ENCODE measurements at places on chromosomes 3 and 15.

- no peak for DNase-seq
Measured at GRCh38 chr3:124364317-124365020, 365.8 kb upstream of the UMPS start.

GRCh38 chr3:119826711-119827608 is 45.1 kb downstream of the NR1I2 start:
- DNase-seq: no peak

DNA sequence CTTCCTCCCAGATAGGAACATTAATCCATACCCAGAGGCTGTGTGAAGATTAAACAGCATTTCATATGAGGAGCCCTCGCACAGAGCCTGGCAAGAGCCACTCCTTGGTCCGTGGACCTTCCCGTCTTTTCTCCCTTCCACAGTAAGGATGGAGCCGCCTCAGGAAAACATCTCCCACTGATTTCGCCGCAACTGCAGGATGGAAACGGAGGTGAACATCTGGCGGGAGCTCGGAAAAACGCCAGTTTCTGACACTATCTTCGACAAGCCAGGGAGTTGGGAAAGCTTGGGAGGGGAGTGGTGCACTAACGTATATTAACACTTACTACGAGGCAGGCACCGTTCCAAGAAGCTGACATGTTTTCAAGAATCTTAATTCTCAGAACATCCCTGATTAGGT is 157.9 kb downstream of the XXYLT1 start:
- DNase-seq: no peak

DNA sequence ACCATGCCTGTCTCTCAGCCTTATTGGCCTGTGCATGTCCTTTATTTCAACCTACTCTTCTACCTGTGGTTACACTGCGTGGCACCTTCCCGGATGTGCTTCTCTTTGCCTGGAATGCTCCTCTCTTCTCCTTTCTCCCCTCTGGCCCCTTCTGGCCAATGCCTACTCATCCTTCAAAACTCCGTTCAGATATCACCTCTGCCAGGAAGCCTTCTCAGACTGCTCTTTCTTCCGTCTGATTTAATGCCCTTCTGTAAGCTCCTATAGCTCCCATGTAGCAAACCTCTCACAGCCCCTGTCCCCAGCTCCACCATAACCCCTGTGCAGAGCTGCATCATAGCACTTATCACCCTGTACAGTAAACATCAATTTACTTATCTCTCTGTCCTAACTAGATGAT is 13.2 kb downstream of the KLHL6 start:
- DNase-seq: no peak

GRCh38 chr3:176789281-176789705 is 408.0 kb downstream of the TBL1XR1 start:
- DNase-seq: no peak

GRCh38 chr15:86060674-86061073 is 19.0 kb upstream of the AGBL1 start:
- no peak for DNase-seq

GRCh38 chr3:157274644-157275137 is 114.7 kb upstream of the CCNL1 start:
- DNase-seq: no peak

GRCh38 chr3:168956076-168956475 is 707.4 kb downstream of the MECOM start:
- no peak for DNase-seq

- no peak for DNase-seq
Measured at GRCh38 chr3:67684211-67684610, 29.8 kb upstream of the SUCLG2 start.

DNA sequence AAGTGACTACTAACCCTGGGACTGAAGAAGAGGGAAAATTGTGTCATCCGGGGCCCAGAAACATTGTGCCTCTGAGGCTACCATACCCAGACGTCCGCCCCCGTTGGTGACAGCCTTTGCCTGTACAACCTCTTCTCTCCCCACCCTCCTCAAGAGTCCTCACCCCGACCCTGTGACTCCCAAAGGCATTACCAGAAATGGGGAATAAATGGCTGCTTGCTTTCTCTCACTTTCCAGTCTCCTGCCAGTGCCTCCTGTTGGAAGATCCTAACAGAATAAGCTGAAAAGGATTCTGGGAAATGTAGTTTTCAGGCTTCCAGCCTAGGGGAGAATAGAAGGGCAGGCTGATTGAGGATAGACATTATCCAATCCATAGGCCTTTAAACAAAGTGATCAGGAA is 30.8 kb upstream of the SLC25A36 start:
- no peak for DNase-seq

GRCh38 chr15:80234883-80235282 is 17.1 kb downstream of the CTXND1 start:
- DNase-seq: no peak

GRCh38 chr3:31766669-31767068 is 214.4 kb downstream of the OSBPL10 start:
- no peak for DNase-seq

DNA sequence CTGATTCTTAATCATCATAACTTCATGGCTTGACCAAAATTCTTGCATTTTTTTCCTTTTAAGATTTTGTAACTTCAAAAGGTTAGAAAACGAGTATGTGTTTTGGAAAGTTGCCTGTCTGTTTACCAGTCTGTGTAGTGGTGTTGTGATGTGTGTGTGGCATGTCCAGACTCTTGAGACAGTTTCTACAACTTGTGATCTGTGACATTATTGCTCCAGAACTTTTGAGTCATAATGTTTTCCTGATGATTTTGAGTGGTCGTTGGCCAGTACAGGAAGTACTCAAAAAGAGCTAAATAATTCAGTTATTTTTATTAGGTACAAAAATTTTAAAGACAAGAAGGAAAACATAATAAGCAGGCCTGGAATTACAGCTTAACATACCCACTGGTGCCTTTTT is 229.0 kb upstream of the C2CD4B start:
- DNase-seq: no peak

GRCh38 chr15:44711743-44712345 is 527 bp downstream of the B2M start:
- peak; percentile 39 for DNase-seq

DNA sequence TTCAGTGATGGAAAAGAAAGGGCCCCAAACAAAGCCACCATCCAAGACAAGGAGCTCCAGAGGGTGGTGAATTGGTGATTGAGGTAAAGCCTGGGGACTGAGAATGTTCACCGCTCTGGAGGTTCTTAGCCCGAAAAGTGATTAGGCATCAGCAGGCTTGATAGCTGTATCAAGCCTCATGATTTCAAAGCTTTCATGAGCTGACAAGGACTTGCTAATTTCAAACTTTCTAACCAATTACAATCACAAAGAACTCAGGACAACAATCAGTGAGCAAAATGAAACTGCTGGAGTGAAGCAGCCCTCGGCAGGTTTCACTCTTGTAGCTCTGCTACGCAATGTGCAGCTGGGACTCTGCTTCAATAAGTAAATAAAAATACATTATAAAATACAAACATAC is 391.3 kb downstream of the TIGIT start:
- no peak for DNase-seq

- no peak for DNase-seq
Measured at GRCh38 chr3:196554205-196554604, 14.1 kb downstream of the WDR53 start.

- DNase-seq: no peak
Measured at GRCh38 chr3:57530071-57530608, 14.0 kb downstream of the DNAH12 start.

DNA sequence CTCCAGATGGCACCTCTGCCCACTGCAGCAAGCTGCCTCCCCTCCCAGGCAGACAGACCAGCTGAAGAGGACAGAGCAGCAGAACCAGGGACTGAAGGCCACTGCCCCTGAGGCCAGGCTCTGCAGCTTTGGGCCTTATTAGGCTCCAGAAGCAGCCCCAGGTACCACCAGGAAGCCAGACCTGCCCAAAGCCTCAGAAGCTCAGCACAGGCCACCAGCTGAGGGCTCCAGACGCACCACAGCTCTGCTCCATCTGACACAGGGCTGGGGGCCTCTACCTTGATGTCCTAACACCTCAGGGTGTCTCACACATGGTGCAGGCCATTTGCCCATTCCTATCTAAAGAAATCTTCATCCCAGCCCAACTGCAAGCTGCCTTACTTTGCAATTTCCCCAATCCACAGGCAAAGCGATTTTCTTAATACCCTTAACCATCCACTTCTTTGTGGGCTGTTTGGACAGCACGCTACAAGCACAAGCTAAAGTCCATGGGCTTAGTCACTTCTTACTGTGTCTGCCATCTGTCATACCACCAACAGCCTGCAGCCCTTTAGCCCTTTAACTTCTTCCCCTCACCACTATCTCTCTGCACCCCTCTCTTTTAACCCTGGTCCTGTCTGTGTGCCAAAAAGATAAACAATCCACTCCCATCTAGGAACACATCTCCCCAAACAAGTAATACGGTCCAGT is 112.1 kb downstream of the IQSEC1 start:
- no peak for DNase-seq

- no peak for DNase-seq
Measured at GRCh38 chr3:122691195-122691594, 10.6 kb downstream of the PARP14 start.

- no peak for DNase-seq
Measured at GRCh38 chr15:53208751-53209150, 418.6 kb upstream of the ONECUT1 start.

DNA sequence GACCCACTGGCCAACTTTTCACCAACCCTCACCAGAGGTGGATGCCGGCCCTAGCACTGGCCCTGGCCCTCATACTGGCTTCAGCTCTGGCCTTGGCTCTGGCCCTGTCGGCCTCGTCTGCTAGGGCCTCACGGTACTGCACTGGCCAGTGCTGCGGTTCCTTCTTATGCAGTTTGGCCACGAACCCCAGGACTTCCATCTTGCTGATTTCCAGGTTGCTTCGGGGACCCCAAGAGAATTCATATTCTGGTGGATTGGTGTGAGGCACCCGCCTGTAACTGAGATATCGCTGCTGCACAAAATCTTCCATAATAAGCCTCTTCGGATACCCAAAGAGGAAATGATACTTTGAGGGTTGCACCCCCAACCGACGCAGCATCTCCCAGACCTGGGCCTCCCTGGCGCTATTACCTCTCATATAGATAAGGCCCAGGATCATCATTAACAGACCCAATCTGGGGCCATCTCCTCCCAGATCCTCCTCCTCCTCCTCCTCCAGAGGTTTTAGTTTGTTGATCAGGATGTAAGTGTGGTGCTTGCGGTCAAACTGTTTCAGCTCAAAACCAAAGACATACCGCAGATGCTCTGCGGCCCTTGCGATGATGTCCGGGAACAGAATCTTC is 883 bp downstream of the MAGEF1 start:
- DNase-seq: no peak

- DNase-seq: no peak
Measured at GRCh38 chr15:92930776-92931175, 30.7 kb downstream of the CHD2 start.

DNA sequence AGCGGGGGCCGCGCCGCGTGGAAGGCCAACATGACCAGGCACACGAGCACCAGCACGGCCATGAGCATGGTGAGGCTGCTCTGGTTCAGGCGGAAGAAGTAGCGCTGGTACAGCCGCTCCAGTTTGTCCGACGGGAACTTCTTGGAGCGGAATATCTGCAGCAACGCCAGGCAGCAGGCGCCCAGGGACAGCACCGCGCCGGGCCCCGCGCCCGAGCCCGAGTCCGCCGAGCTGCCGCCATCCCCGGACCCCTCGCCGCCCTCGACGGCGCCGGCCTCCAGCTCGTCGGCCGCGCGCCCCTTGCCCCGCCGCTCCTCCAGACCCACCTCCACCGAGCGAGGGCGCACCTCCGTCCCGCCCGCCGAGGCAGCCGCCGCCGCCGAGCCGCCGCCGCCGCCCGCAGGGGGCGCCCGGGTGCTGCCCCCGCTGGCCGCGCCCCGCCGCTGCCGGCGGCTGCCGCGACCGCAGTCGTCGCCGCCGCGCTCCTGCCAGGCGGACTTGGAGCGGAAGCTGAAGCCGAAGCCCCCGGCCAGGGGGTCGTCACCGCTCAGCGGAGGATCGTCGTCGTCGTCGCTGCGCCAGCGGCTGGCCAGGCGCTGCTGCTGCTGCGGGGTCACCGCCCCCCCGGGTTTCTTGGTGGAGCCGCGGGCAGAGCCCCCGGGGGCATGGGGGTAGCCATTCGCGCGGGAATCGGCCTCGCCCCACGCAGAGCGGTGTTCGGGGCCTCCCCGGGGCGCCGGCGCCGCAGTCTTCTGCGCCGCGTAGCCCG is 957 bp downstream of the ADCY5 start:
- DNase-seq: no peak

DNA sequence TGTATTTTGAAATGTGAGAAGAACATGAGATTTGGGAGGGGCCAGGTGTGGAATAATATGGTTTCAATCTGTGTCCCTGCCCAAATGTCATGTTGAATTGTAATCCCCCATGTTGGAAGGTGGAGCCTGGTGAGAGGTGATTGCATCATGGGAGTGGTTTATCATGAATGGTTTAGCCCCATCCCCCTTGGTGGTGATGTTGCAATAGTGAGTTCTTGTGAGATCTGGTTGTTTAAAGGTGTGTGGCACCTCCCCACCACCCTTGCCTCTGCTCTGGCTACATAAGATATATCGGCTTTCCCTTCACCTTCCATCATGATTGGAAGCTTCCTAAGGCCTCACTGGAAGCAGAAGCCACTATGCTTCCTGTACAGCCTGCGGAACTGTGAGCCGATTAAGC is 23.9 kb upstream of the TMEM108 start:
- DNase-seq: no peak

DNA sequence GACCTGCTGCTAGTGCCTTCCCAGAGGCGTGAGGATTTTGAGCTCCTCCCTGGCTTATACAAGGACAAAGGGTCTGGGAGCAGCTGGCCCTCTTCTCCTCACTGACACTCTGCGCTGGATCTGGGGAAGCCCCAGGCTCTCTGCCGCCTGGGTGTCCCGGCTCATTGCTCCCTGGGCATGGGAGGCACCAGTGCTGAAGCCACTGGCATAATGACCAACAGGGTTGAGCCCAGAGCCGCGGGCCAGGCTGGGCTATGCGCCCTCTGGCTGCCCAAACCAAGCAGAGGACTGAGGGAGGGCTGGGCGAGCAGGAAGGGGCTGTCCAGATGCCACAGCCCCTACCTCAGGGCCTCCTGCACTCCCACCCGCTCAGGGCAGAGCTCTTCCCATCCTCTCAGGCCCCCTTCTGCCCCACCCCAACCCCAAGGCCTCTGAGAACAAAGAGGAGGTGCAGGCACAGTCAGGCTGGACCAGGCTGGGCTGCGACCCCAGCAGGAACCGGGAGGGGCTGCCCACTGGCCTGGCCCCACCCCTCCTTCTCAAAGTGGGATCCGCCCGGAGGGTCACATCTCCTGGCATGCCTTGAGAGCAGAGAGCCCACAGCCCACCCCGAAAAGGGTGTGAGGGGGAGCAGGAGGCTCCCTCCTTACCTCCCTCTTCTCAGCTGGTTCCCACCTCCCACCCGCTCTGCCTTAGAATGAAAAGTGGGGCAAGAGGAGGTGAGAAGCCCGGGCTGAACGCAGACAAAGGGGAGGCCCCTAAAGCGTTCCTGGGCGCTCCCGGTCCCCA is 1.6 kb downstream of the LINGO1 start:
- DNase-seq: no peak

Measured in activated CD8-positive, alpha-beta memory T cell treated with anti-CD3 and anti-CD28 coated beads for 1 hour (primary cell).